Fibroblast of skin of right biceps (primary cell): ENCODE measurements at places on chromosomes 2 and 18.

DNA sequence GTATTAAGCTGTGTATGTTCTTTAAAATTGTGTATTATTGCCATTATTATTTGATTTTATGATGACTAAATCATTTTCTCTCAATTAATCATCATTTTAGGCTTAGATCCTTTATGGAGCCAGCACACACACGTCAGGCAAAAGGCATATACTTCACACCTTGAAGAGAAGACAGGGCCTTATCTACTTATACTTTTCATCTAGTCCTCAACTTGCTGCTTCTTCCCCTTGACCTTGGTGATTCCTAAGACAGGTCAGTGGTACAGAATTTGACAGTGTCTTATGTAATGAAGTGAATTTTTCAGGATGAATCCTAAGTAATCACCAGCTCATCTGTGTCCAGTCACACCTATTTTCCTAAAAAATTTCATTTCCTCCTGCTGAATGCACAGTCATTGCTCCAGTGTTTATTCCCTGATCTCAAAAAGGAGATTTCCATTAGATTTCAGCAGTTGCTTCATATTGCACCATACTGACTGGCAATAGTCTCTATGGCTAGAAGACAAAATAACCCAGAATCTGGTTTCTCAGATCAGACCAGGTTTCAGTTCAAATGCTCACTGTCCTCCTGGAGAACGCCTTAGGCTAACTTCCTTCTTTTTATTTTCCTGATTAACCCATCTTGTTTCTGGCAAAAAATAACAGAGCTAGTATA is 235.7 kb downstream of the PTH2R start:
- DNase-seq, result no peak

- peak; percentile 74 for DNase-seq
These were observed 12.8 kb upstream of the PLA2R1 start for GRCh38 chr2:160075171-160075570.

GRCh38 chr2:13714466-13714865 is 918.1 kb upstream of the LRATD1 start:
- DNase-seq, result no peak

GRCh38 chr2:229641676-229642075 is 72.7 kb downstream of the DNER start:
- DNase-seq, result no peak
